Activated CD4-positive, alpha-beta T cell treated with anti-CD3 and anti-CD28 coated beads for 24 hours (primary cell): ENCODE measurements at places on chromosomes 2 and 18.

- DNase-seq: no peak
Observed at GRCh38 chr18:76458522-76459311, 36.3 kb downstream of the ZNF516 start.

- no peak for DNase-seq
Observed at GRCh38 chr2:8469709-8470493, 212.0 kb upstream of the ID2 start.

DNA sequence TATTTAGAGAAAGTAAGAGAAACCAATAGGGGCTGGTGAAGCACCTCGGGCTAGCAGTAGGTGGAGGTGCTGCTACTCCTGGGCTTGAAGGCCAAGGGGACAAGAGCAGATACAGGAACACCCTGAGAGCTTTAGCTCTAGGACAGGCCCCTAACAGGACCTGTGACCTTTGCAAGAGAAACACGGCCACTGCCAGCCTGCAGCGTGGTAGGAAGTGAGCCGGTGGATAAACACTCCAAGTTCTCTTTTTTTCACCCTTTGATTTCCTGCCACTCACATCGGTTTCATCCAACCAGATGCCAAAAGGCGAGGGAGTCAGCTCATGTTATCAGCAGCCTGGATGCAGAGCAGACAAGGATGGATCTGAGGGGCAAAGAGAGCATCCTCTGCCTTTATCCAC, 66.8 kb upstream of the SPRED2 start:
- DNase-seq: no peak

- no peak for DNase-seq
Observed at GRCh38 chr18:77131100-77131651, 1.4 kb downstream of the MBP start.

DNA sequence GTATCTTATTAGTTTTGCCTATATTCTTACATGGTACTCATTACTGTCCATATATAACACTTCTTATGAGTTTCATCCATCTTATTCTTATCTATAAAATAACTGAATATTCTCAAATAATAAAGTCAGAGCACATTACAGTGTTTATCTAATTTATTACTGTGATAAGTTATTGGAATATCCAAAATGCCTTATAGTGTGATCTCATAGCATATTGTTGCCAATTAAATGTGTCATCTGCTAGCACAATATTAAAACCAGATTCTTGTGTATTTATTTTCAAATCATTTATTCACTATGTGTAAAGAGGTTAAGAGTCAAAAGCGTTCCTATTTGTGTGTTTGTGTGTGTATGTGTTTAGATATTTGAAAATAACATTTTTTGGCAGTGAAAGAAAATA, 151.9 kb downstream of the WDR7 start:
- DNase-seq: no peak

GRCh38 chr2:154452906-154453493, 245.5 kb upstream of the KCNJ3 start:
- no peak for DNase-seq

GRCh38 chr2:107349329-107349728, 463.4 kb upstream of the ST6GAL2 start:
- DNase-seq: no peak

DNA sequence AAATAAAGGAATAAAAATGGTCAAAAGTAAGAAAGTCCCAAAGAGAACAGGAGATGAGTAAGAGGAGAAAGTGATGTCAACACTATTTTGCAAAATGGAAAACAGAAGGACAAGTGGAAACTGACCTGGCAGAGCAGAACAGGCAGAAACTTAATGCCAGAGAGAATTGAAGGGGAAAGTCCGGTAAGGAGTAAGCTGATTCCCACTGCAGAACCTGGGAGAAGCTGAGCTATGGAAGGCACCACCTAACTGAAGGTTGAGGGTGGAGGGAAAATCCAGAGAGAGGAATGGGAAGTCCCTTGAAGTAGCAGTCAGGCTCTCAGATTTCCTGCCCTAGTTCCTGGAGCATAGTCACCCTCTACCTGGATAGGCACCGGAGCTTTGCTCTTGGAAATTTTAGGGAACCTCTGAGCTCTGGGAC, 59.8 kb downstream of the MOGAT1 start:
- DNase-seq: no peak

DNA sequence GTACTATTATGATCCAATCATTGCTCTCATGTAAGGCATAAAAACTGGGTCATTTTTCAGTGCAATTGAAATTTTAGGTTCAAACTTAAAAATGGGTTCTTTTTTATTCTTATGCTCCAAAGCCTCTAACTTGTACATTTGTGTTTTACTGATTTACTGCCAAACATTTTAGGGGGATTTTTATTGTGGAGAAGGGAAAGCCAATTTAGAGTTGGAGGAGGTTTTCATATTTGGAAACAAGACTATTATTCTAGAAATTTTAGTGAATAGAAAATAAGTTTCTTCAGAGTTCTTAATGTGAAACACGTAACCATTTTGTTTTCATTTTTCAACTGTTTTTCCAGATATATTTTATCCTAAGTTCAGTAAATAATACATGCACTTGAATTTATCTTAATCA, 138.6 kb downstream of the DOCK10 start:
- DNase-seq: no peak

DNA sequence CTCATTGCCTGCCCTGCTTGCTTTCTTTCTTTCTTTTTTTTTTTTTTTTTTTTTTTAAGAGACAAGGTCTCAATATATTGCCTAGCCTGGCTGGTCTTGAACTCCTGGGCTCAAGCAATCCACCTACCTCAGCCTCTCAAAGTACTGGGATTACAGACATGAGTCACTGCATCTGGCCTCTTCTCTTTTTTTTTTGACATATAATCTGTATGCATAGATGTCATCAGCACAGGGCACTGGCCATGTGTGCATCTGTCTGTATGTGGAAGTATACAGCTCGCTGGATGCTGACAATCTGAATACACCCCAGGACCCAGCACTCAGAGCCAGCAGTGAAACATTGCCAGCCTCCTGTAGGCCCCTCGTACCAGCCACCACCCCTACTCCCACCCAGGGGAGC, 49.5 kb downstream of the TFCP2L1 start:
- no peak for DNase-seq

GRCh38 chr2:173119069-173119807, 43.6 kb downstream of the MAP3K20 start:
- no peak for DNase-seq

- DNase-seq: no peak
Observed at GRCh38 chr2:134479696-134480330, 225.9 kb downstream of the MGAT5 start.

GRCh38 chr2:225354281-225354774, 45.2 kb upstream of the NYAP2 start:
- no peak for DNase-seq

- no peak for DNase-seq
Observed at GRCh38 chr2:203126996-203127395, 111.8 kb upstream of the CYP20A1 start.

- no peak for DNase-seq
Observed at GRCh38 chr2:111667542-111668273, 216.3 kb downstream of the ANAPC1 start.

GRCh38 chr18:24427484-24427883, 1.0 kb downstream of the IMPACT start:
- DNase-seq: no peak

DNA sequence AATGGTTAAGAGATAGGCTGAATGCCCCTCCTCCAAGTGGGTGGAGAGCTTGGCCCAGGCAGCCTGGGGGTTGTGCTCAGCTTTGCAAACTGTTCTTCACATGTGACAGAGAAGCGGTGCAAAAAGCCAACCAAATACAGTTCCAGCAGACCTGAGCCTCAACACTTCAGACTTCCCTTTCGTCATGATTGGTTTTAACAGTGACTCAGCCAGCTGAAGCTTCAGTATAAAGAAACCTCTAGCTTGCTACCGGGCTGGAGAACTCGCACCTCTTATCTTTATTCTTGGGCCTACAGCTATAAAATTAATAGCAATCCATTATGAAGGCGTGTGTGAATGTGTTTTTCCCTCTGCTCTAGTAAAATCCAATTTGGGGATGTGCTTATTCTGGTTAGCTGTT, 20.0 kb downstream of the SETBP1 start:
- DNase-seq: no peak

DNA sequence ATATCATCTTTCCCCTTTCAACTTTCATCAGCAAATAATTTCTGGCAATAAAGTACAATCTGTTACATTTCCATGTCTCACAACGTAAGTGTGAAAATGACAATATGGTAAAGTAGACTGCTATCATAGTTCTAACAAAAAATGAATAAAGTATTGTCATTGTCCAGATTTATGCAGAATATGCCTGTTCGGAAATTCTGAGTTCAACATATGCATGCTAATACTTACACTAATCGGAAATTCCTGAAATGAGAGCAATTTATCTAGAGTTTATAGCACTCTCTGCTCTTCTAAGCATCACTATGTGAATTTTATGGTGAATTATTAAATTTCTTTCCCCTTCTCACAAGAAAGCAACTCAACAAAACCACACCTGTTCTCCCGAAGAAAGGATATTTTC, 8.1 kb downstream of the CWC22 start:
- no peak for DNase-seq

DNA sequence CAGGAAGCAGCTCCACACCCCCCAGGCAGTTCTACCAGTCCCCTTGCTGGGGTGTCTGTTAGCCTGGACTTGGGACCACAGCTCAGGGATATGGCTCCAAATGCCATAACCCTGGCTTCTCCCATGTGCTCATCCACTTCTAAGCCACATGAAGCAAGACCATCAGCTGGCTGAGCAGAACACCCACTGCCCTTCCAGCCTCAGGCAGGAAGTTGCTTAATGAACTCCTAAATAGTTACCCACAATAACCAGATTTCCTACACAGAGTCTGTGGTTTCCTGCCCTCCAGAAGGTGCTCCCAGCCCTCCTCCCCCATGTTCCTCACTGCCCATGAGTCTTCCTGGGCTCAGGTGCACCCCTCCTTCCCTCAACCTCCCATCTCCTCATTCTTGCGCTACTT, 98.3 kb upstream of the EPC2 start:
- no peak for DNase-seq

DNA sequence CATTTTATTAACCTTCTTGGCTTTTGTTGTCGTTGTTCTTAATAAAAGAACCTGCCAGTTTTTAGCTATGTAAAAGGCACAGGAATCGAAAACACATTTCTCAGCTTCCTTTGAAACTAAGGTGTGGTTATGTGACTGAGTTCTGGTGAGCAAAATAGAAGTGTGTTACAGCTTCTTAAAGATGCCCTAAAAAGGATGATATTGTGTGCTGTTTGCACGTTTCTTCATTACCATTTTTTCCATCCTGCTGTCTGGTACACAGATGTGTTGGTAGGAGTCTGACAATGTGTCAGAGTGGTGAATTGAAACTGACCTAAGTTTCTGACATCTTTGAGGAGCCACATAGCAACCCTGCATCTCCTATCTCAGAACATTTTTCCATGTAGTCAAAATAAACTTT, 380.6 kb downstream of the SUCLG1 start:
- DNase-seq: no peak

DNA sequence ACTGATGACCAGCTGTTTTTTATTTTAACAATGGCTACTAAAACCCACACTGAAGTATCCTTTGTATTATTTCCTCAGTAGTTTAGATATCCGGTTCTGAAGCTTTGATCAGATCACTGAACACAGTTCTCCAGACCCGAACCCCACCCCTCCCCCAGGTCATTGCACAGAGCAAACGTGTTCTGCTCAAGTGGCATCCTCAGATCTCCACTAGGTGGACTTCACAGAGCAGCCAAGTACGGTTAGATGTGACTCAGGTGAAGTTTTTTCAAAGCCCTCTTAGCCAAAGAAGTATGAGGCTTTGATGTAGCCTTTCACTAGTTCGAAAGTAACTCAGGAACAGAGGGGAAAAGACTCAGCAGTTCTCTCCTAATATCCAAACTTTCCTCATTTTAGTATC, 142.7 kb upstream of the NRP2 start:
- DNase-seq: no peak

- no peak for DNase-seq
Observed at GRCh38 chr2:9703701-9704221, 73.0 kb upstream of the YWHAQ start.

- DNase-seq: no peak
Observed at GRCh38 chr2:159091381-159091780, 122.9 kb downstream of the TANC1 start.

DNA sequence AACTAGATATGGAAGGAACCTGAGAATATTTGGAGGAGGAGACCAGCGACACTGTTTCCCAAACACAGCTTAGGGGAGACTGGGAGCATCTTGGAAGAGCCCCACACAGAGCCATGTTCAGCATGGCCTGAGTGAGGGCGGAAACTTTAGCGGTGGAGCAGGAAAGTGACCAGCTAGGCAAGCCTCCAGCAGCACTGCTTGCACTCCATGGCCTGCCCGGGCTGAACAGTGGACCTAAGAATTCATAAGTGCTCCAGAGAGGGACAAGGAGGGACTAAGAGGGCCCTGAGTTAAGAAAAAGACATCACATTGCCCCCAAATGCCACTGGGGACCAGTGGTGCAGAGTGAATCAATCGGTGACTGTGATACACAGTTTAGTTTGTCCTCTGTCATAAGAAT, 566.4 kb downstream of the TNS1 start:
- no peak for DNase-seq

- DNase-seq: no peak
Observed at GRCh38 chr2:108222261-108222660, 17.5 kb upstream of the SULT1C3 start.
